ENCODE measurements at places on chromosomes 4 and X.

DNA sequence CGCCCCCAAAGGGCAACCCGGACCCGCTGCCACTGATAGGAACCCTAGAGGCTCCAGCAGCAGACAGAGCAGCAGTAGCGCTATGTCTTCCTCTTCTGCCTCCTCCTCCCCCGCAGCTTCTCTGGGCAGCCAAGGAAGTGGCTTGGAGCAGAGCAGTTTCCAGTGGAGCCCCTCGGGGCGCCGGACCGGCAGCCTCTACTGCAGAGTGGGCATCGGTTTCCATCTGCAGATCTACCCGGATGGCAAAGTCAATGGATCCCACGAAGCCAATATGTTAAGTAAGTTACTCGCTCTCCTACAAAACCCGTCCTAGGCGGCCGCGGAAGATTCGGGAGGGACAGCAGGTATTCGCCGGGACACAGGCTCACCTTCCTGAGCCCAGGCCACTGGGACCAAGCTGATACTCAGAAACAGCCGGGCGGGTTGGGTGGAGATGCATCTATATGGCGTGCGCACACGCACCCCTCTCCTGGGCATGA, 477 bp downstream of the FGF5 start:
- DNase-seq = no peak

DNA sequence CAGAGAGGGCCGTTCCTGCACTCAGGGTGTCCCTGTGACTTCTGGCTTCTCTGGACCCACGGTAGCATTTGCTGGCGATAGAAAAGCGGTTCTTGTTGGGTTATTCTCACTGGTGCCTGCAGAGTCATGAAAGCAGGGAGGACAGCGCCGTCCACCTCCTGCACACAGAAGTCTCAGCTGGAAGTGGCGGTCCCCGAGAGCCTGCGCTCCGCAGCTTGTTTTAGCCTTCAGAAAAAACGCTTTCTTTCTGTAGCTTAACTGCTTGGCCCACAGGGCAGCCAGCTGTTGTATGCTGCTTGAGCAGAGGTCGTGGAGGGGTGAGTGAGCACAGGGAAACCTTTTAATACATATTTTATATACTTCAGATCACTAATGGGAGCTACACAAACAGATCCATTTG, 400.7 kb upstream of the FAT1 start:
- DNase-seq = no peak

DNA sequence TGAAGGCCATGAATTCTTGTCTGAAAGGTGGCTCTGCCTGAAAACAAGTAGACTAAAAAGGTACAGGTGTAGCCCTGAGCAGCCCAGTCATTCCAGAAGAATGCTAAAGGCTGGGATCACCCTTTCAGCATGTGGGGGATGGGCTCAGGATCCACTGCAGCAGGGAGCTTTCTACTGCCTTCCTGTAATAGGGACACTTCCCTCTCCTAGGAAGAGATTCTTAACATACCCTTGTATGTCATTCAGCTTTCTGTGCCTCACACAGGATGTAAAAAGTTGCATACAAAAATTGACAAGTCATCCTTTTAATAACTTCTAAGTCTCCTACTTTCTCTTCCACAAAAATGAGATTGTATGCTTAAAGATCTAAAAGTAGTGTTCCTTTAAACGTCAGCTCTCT, 123.3 kb downstream of the ZNF518B start:
- DNase-seq = no peak

- DNase-seq = no peak
These were observed 180.0 kb downstream of the MGST2 start for GRCh38 chr4:139845453-139846093.

GRCh38 chrX:103913356-103914020, 48.9 kb upstream of the TMSB15B start:
- no peak for DNase-seq

GRCh38 chrX:49171752-49172279, at the start of gene PLP2:
TSS of gene PLP2 (plus strand) at chrX:49171898. CDS start at chrX:49172001, 103 bp downstream.
- DNase-seq = peak; percentile 27

DNA sequence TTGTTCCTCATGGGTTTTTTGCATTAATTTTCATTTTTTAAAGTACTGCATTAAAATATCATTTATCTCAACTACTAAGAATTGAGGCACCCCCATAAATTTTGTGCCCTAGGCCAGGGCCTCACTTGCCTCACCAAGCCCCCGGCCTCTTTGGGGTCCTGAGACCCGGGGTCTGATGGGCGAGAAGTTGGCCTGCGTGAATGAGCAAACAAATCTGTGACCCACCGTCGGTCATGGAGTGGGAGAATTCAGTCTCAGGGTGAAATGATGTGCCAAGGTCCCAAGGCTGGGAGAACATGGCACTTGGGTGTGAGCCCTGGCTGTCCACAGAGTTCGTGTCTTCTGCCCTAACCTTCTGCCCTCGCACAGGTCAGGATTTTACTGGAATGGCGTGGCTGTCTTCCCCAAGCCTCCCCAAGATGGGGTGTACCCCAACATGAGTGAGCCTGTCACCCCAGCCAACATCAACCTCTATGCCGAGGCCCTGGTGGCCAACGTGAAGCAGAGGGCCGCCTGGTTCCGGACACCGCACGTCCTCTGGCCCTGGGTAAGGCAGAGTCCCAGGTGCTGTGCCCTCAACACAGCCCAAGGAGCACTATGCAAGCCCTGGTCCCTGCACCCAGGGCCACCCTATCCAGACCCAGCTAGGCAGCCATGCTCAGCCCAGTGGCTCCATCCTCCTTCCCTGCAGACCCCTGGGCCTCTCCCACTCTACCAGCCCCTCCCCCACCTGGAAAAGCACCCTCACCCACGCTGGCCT, 18.0 kb downstream of the MAN2B2 start:
- DNase-seq = no peak

DNA sequence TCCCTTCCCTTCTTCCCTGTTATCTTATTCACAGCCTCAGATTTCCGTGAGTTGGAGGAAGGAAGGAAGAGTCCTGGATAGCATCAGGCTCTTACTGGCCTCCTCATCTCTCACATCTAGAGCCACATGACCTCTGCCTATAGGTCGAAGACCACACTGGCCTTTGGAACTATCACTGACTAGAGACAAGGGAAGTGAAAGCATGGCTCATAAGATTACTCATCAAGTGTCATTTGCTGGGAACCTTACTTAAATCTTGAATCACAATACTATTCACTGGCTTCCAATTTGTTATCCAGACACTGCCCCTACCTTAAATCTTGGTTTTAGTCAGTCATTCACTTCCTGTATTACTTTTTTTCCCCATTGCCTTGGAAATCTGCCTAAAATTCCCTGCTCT, 61.6 kb upstream of the MTMR8 start:
- no peak for DNase-seq

DNA sequence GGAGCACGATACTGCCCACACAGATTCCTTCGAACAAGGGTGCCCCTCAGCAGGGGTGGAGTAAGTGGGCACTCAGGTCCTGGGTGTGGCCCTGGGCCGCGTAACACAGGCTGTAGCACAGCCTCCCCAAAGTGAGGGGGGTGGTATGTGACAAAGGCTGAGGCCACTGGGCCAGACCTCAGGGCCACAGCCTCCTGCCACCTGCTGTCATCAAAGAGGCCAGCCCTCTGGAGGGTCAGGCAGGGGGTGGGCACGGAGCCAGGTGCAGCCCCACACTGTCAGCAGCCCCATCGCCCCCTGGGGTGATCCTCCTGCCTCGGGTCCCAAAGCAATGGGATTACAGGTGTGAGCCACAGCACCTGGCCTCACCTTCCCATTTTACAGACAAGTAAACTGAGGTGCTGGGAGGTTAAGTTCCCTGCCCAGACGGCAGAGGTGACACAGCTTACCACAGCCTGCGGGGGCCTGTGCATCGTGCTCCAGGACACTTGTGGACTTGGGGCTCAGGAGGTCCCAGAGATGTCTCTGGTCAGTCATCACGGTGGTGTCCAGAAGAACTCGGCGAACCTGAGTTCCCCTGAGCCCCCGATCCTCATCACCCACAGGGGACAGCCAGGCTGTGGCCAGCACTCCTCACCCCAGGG, 27.5 kb upstream of the MXD4 start:
- no peak for DNase-seq

DNA sequence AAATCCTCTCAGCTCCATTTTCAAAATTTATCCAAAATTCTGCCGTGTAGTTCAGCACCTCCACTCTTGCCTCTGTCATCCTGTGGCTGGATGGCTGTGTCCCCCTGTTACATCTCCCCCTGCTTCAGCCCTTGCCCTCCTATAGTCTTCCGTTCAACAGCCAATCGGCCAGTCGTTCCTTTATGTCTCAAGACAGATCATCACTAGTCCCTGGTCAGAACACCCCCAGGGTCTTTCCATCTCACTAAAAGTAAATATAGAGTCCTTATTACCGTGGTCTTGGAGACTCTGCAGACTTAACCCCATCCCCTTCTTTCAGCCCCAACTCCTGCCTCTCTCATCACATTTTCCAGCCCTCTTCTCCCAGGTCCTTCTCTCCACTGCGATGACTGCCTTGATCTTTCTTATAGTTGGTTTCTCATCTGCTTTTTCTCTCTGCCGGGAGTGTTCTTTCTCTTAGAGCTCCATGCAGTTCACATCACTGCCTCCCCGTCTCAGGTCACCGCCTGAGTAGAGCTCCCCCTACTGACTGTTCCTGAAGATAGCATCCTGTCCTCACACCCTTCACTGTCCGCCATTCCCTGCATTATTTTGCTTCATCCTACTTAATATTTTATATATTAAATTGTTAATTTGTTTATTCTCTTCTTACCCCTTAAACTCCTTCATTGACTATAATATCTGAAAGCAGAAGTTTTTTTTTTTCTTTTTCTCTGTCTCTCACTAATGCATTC, 736.9 kb upstream of the MAGEB2 start:
- no peak for DNase-seq

DNA sequence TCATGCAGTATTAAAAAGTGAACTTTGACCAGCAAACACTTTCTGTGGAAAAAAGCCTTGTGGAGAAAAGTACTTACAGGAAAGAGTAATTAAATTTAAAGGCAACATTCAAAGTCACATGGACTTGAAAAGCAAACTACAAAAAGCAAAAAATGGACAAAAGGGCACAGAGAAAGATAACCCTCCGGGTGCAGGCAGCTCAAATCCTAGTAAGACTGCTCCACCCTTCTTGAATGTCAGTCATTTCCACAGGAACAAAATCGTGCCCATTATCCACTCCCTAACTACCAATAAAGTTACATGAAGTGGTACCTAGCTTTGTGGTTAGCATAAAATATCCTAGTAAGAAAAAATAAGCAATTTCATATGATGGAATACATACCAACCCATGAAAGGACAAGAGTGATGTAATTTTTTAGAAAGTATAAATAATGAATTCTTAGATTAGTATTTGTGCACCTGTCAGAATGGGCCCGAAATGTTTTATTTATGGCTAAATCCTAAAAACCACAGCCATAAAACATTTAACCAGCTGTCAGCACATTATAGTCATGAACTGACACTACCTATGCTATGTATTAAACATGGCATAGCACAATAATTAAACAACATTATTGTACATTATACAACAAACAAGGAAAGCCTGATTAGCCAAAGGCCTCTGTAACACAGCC, 43.3 kb downstream of the MAML3 start:
- DNase-seq = no peak

DNA sequence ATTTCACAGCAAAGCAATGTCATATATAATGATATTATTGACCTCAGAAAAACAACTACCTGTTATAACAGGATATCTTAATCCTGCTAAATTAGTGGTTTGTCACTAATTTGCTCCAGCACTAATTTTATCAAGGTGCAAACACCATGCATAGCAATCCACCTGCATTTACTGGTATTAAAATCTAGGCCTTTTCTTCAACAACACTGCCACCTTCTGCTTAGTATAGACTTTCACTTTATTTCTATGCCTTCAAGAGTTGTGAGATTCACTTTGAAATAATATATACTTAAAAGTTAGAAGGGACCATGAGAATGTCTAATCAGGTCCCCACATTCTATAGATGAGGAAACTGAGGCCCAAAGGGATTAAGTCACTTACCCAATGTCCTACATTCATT, 82.1 kb upstream of the IQCM start:
- DNase-seq = no peak

GRCh38 chrX:1853916-1854315, 239.1 kb downstream of the ASMT start:
- DNase-seq = no peak

GRCh38 chrX:82627568-82627967, 880.5 kb upstream of the POU3F4 start:
- DNase-seq = no peak

- DNase-seq = no peak
These were observed 11.8 kb upstream of the CD40LG start for GRCh38 chrX:136636121-136636520.
